ENCODE measurements at places on chromosomes 12 and 14.
A peak's percentile ranks its signal among the peaks of the same experiment; 100 is the strongest.

DNA sequence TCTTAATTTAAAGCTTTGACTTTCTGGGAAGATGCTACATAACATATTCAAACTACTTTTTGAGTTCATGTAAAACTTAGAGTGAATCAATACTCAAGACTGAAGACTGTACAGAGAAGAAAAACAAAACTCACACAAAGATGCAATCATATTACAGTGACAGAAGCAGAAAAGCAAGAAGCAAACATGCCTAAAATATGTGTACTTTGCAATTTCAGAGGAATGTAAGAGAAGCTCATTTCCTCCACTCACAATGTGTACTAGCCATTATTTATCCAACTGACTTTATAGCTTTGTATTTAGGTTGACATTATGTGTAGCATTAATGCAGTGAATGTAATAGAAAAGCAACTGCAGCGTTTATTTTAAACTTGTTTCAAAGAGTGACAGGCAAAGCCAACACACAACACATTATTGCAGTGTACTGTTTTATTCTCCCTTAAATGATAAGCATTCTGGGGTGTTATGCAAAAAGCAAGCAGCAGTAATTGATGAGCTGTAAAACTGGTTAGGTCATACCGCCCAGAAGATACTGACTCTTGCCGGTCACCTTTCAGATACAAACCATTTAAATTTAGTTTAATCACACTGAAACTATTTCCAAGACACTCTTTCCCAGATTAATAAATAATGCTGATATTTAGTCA is 88.2 kb upstream of the PAWR start:
- no peak for DNase-seq

DNA sequence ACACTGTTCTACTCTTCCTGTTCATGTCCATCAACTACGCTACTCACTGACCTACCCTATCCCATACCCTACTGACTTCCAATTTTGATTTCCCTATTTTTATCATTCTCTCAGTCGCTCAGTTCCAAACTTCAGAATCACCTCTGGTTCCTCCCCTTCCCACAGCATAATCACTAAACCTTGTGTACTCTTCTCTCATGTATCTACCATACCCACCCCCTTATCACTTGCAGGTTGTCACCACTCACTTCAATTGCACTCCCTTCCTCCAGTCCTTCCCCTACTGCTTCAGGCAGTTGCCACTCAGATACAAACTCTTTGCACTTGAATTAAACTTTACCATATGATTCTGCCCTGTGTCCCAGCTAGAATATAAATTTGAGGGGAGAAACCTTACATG is 6.3 kb downstream of the RACGAP1 start:
- DNase-seq: no peak

DNA sequence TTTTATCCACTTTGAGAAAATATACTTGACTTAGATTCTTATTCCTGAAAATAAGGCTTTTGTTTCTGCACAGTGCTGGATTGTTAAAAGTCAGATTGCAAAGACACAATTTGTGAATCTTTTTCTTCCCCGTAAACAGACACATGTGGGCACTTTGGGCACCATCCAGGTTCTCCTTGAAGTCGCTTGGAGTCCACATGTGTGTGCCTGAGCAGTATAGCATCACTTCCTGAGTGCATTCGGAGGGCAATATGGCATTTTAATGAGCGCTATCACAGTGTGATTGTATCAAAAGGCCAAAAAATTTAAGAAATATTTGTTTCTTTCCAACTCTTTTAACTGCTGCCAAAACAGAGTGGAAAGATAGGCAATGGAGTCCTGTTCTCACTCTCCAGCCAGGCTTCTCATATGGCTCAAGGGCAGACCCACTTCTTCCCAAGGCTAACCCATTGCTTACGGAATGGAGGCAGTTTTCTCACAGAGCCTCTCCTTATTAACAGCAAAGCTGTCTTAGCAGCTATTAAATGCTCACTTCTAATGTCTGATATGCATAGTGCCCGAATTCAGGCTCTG is 397.1 kb downstream of the EGLN3 start:
- DNase-seq: no peak

DNA sequence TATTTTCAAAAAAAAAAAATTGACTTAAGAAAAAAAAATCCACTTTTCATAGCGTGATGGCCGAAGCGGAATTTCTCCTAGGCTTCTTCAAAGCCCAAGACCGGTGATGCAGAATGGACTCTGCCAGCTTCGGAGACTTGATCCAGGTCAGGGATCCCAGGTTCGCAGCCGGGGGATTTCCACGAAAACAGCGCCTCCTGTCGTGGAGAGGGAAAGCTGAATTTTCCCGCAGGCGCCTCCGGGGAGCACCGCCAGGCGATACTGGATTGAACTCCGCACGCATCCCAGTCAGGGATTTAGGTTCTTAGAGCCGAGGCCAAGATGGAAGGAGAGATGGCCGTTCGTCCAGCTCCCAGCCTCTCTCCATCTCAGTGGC is 2.1 kb downstream of the TTC6 start:
- no peak for DNase-seq

- peak; percentile 48 for DNase-seq
These were observed 8.1 kb upstream of the TEX22 start for GRCh38 chr14:105389976-105390848.

DNA sequence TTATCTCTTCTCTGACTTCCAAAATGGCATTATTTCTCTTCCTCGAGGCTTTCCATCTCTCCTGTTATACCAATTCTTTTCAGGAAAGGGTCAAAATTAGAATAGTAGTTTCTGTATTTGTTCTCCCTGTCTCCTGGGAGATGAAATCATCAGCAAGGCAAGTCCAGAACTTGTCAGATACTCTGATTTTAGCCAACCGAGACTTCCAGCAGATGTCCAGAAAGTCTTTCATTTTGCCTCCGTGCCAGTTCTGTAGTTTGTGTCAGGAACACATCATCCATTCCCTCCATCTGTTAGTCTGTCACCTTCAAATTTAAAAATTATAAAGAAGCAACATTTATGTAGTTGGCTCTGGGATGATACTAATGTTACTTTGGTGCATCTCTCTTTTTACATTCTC is 275.7 kb downstream of the CCDC59 start:
- DNase-seq: no peak

DNA sequence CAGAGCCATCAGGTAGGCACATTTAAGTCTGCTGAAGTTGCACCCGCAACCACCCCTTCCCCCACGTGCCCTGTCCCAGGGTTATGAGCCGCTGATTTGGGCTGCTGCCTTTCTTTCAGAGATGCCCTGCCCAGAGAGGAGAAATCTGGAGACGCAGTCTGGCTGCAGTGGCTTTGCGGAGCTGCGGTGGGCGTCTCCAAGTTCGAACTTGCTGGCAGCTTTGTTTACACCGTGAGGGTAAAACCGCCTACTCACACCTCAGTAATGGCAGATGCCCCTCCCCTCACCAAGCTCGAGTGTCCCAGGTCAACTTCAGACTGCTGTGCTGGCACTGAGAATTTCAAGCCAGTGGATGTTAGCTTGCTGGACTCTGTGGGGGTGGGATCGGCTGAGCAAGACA is 14.7 kb downstream of the PTCSC3 start:
- DNase-seq: no peak

DNA sequence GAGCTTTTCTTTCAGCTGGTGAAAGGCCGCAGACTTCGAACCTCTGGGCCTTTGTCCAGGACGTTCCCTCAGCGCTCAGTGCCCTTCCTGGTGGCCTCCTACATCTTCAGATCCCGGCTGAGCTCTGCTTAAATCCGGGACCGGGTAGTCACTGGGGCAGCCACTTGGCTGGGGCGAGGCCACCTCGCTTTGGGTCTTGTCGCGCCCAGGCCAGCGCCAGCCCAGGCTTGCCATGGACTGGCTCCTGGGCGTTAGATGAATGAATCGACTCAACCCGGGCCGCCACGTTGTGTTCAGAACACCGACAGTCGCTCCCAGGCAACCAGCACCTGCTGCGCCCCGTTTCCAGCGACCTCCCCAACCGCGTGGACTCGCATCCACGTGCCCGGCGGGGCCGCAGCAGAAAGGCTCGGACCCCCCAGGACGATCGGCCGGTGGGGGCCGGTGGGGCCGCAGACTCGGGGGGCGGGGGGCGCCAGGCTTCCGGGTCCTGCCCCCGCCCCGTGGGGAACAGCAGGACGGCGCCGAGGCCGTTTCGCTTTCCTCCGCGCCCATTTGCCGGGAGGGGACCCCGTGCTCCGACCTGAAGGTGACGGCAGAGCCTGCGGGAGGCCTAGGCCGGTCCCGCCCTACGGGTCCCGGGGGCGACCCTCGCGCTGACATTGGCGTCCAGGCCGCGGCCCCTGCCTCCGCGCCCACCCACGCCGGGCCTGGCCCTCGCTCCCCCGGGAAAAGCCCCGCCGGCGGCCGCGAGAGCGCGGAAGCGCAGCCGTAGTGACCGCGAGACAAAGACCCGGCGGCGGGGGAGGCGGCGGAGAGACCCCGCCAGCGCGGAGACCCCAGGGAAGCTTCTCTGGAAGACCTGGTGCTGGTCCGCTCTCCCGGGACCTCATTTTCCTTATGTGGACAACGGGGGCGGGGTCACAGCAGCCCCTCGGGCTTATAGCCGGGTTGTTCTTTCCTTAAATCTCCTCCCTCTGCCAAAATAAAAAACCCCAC is 37.3 kb upstream of the RCOR1 start:
- DNase-seq: no peak

- peak; percentile 86 for DNase-seq
These were observed 1.1 kb upstream of the PRKAG1 start for GRCh38 chr12:49019443-49020324.

DNA sequence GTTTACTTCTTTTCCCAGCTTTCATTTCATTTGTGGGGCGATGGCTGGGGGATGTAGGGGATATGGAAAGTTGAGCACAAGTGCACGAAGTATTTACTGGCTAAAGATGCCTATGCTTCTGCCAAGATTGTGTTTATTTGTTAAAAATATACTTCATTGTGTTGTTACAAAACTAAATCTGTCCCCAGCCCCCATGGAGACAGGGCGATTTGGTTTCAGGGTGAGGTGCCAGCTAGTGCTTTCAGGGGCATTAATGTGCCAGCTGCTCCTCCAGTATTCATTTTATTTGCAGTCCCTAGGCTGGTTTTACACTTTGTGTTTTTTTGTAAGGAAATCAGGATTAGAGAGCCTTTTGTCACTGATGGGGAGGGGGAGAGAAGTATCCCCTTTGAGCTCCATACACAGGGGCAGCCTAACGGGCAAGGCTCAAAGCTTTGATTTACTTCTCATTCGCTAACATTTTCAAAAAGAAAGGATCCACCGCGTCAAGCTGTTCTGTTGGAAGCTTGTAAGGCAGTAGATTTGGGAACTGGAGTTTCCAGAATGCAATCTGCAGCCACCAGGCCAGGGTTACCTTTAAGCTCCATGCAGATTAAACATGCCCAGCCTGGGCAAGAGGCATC is 198.7 kb upstream of the PLEKHG7 start:
- DNase-seq: no peak

DNA sequence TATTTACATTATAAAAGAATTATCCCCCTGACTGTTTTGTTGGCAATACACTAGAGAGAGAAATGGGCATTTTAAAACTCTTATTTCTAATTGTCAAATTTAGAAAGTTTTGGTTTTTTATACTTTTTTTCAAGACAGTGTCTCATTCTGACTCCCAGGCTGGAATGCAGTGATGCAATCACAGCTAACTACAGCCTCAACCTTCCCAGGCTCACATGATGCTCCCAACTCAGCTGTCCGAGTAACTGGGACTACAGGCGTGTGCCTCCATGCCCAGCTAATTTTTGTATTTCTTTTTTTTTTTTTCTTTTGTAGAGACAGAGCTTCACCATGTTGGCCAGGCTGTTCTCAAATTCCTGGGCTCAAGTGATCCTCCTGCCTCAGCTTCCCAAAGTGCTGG is 8.3 kb upstream of the OR11H6 start:
- no peak for DNase-seq

GRCh38 chr14:20489093-20489994 is 16.0 kb upstream of the RNASE10 start:
- DNase-seq: no peak

- DNase-seq: peak; percentile 57
These were observed 3.3 kb downstream of the ARHGAP9 start for GRCh38 chr12:57476162-57476992.

- peak; percentile 97 for DNase-seq
These were observed 233.5 kb downstream of the EFCAB11 start for GRCh38 chr14:89720741-89721729.

DNA sequence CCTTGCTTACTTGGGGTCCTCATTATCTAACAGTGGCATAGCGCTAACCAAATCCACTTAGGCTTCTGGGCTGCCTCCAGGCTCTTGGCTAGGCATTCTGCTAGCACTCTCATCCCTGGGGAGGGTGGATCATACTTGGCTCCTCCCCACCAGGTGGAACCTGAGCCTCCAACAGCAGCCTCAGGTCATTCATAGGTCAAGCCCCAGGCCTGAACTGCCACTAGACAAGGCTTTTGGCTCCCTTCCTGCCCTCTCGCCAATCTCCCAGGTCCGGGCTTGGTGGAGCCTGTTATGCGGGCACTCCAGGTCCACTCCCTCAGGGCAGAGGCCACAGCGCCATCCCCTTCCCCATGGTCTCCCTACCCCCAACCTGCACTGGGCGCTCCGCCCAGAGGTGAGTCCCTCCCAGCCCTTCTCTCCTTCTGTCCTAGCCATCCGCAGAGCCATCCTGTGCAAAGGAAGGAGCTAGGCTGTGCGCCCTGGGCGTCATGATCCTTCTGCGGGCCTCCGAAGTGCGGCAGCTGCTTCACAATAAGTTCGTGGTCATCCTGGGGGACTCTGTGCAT is 154.9 kb upstream of the AMIGO2 start:
- no peak for DNase-seq

GRCh38 chr14:106393742-106394141 is 867.4 kb downstream of the TMEM121 start:
- no peak for DNase-seq

GRCh38 chr14:19838433-19838832 is 34.9 kb downstream of the OR4N2 start:
- no peak for DNase-seq

DNA sequence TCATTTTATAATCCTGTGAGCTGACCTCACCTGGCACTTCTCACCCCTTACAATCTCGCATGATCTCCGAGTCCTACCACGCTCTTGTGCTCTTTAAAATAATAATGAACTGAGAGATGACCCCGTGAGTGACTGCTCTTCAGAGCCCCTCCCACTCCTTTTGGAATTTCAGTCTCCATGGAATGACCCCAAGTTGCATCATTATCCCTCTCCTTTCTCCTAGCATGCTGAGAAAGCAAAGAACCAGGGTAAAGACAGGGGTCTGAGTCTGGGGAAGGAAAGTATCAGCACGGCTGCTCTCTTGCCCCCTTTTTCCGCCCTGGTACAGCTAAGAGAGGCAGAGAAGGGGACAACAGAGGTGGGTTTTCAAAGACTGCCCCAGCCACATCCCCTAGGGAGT is 178.3 kb upstream of the PLEKHA5 start:
- no peak for DNase-seq

DNA sequence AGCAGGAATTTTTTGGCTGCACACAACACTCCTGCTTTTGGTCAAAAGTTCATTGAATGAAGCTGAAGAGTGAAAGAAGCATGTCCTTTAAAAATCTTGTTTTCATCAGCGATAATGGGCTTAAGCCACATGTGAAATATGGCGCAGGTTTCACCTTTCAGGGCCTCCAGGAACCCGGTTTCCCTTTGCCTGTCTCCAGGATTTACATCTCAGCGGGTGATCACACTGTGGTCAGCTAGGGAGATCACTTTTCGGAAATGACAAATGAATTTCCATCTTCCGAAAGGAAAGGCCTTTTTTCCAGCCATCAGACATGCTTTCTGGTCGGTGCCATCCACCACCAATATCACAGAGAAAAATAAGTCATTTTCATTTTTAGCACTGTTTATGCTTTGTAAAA is 727.1 kb upstream of the TBX3 start:
- DNase-seq: no peak

GRCh38 chr12:52263761-52264434 is 10.5 kb upstream of the KRT86 start:
- no peak for DNase-seq

GRCh38 chr12:116336542-116337065 is 59.1 kb upstream of the MED13L start:
- DNase-seq: peak; percentile 58
